ENCODE measurements at places on chromosomes 1 and 21. TPM values are rescaled to one million over a fixed set of nuclear protein-coding genes. Genes with fewer than 3 reads are reported as not detected.
A peak's percentile ranks its signal among the peaks of the same experiment; 100 is the strongest.

GRCh38 chr1:10895621-10896020, 99.2 kb upstream of the CASZ1 start:
- no peak overlapping the region for H3K27ac ChIP-seq
- no peak for DNase-seq
- H3K36me3 ChIP-seq, result no peaks in the 10 kb centered on the region
- H3K4me3 ChIP-seq, result no peak overlapping the region
- H3K4me1 ChIP-seq, result peaks cover 37% of the 10 kb centered on the region
- no peaks in the 10 kb centered on the region for H3K27me3 ChIP-seq

DNA sequence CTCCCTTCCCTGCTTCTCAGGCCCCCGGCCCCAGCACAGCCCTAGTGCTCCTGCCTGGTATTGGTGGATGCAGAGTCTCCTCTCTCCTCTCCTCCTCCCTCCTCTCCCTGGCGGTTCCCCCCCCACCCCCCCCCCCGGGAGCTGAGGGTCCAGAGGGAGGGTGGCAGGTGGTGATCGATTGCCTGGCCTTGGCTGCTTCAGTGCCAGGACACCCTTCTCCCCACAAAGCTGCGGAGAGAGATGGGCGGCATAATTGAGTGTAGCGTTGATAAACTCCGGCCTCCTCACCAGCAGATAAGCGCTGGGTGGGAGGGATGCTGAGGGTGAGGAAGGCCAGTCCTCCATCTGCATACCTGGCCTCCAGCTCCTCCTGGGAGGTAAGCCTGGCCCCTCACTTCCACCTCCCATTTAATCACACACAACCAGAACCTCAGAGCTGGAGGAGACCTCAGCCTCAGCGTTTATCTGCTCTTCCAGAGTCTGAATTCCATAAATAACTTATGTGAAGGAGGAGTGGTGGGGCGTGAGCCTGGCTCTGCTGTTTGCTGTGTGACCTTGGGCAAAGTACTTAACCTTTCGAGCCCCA, 60.8 kb downstream of the LRRN2 start:
- peaks cover 35% of the 10 kb centered on the region for H3K27me3 ChIP-seq
- peak; percentile 45 for DNase-seq
- H3K4me3 ChIP-seq, result no peak overlapping the region
- peak overlapping the region; percentile 25 for H3K27ac ChIP-seq
- peaks cover 32% of the 10 kb centered on the region for H3K4me1 ChIP-seq
- no peaks in the 10 kb centered on the region for H3K36me3 ChIP-seq

- H3K36me3 ChIP-seq, result peaks cover 33% of the 10 kb centered on the region
- no peaks in the 10 kb centered on the region for H3K27me3 ChIP-seq
- no peak overlapping the region for H3K4me3 ChIP-seq
- H3K4me1 ChIP-seq, result peaks cover 2% of the 10 kb centered on the region
These were observed 65.7 kb downstream of the NVL start for GRCh38 chr1:224264321-224264720.

GRCh38 chr1:78229344-78229743, 183.6 kb downstream of the GIPC2 start:
- H3K4me3 ChIP-seq, result no peak overlapping the region
- H3K27ac ChIP-seq, result no peak overlapping the region
- no peak for DNase-seq

- no peaks in the 10 kb centered on the region for H3K36me3 ChIP-seq
- DNase-seq, result no peak
- no peak overlapping the region for H3K27ac ChIP-seq
- H3K27me3 ChIP-seq, result no peaks in the 10 kb centered on the region
- no peaks in the 10 kb centered on the region for H3K4me1 ChIP-seq
- H3K4me3 ChIP-seq, result no peak overlapping the region
These were observed 423.9 kb upstream of the ADGRL4 start for GRCh38 chr1:79430437-79430836.

DNA sequence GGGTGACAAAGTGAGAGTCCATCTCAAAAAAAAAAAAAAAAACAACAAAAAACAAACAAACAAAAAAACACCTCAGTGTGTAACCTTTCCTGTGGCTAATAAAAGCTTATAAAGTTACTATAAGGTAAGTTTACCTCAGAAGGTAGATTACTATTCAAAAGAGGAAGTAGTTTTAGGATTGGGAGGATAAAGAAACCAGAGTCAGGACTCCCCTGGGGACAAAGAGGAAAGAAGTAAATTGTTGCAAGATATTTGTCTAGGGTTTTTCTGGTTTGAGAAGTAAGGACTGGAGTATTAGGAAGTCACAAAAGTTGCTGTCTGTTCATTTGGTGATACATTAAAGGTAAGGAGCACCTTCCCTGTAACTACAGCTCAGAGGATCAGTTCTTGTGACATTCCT, 23.8 kb upstream of the CENPF start:
- DNase-seq, result no peak
- no peaks in the 10 kb centered on the region for H3K27me3 ChIP-seq
- peaks cover 12% of the 10 kb centered on the region for H3K4me1 ChIP-seq
- no peak overlapping the region for H3K4me3 ChIP-seq
- peaks cover 11% of the 10 kb centered on the region for H3K36me3 ChIP-seq
- H3K27ac ChIP-seq, result peak overlapping the region; percentile 36

GRCh38 chr1:41683681-41684500, 199.4 kb upstream of the EDN2 start:
- no peaks in the 10 kb centered on the region for H3K4me1 ChIP-seq
- no peak overlapping the region for H3K27ac ChIP-seq
- no peak overlapping the region for H3K4me3 ChIP-seq
- H3K36me3 ChIP-seq, result no peaks in the 10 kb centered on the region
- no peak for DNase-seq

- H3K4me1 ChIP-seq, result peaks cover 32% of the 10 kb centered on the region
- H3K4me3 ChIP-seq, result no peak overlapping the region
- H3K27me3 ChIP-seq, result no peaks in the 10 kb centered on the region
- DNase-seq, result no peak
These were observed 52.2 kb downstream of the TRAF5 start for GRCh38 chr1:211378844-211379243.

Gene APCS
- total RNA-seq, result not detected

Gene NBPF20
- 4.9 TPM for total RNA-seq

Gene GPR137B
- total RNA-seq, result 25.2 TPM

Gene CCDC185
- not detected for total RNA-seq
